DMS79 treated with DMSO at 0.1 percent for 48 hours (cell line): ENCODE measurements at places on chromosomes 4 and X.

GRCh38 chr4:66193487-66193886 is 523.2 kb upstream of the EPHA5 start:
- DNase-seq: no peak

GRCh38 chr4:106343865-106344646 is 24.5 kb downstream of the GIMD1 start:
- DNase-seq: no peak

DNA sequence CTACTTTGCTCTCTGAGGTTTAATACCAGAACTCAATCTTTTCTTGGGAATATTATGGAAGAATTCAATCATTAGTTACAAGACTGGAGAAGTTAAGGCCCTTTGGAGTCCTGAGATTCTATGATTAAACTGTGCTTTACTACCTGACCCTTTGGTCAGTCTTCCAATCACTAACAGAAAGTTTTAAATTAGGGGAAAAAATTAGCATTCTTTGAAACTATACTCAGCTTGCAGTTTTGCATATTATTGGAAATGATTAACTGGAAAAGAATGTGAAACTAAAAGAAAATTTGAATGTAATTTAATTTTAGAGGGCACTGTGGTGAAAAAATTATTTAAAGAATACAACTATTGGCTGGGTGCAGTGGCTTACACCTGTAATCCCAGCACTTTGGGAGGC is 18.7 kb upstream of the GPR34 start:
- no peak for DNase-seq

GRCh38 chr4:172791841-172792240 is 376.8 kb upstream of the GALNT7 start:
- no peak for DNase-seq

DNA sequence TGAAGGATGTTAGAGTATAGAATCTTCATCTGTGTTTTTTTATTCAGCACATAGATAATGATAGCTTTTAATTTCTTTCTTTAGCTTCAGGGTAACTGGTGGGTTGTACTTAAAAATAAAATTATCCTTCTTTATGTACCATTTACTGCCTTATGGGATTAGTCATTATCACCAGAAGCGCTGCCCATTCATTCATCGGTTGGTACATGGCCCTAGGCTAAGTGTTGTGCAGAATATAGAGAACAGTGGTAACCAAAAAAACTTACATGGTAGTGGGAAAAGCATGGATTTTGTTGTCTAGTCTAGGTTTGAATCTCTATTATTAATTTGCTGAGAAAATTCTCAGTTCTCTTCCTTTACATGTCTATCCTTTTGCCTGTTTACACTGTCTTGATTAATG is 43.5 kb upstream of the PDE5A start:
- no peak for DNase-seq

GRCh38 chr4:185723631-185724260 is 88.2 kb downstream of the SORBS2 start:
- no peak for DNase-seq

DNA sequence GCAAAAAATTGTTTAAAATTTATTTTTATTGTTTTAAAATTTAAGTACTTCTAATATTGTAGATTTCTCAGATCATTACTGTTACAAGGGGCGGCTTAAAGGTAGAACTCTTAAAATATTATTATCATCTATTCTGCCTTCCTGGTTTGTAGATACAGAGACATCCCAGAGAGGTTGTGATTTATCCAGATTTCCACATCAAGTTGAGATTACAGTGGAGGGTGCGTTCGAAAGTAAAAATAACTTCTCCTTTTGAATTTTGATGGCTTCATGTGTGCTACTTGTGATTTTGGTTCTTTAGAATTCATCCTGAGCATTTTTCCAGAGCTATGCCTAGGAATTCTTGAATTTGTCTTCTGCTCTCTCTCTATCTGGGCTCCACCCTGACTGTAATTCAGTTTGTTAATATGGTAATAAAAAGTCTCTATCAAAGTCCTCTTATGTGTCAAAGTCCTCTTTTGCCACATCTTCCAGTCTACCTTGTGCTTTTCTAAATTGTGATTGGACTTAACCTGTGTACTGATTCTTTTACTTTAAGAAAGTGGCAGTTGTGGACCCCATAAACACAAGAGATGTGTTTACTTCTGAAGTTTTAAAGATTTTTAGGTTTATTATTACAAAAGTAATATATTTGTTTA is 37.2 kb downstream of the CLCN3 start:
- no peak for DNase-seq

DNA sequence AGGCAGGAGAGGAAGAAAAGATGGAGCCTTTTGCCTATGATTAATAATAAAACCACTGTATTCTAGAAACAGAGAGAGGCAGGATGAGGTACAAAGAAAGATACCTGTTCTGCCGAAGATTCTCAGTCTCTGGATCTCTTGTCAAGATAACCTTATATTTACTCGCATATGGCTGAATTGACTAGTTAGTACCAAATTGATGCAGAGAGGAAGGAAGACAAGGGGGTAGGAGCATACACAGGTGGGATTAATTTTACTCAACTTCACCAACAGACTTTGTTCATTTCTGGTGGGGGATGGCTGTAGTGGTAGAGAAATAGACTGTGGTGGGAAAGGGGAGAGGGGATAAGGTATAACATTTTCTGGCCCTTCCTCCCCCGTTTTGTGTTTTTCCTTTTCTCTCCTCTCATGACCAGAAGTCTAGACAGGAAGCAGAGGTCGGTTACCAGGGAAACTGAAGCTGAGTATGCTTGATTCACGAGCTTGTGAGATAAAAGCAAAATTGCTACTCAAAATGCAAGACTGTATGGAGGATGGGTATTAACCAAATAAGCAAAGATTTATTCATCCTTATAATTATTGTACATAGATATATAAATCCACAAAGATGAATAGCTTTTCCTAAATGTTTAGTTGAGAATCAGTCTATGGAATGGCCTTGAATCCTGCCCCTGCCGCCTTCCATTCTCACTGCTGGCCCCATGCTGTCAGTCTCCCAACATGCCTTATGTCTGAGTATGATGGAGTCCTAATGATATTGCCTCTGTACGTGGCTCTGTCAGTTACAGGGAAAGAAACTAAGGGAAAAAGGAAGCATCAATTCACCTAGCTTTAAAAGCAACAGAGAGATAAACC is 17.8 kb upstream of the PAGE2B start:
- peak; percentile 20 for DNase-seq

DNA sequence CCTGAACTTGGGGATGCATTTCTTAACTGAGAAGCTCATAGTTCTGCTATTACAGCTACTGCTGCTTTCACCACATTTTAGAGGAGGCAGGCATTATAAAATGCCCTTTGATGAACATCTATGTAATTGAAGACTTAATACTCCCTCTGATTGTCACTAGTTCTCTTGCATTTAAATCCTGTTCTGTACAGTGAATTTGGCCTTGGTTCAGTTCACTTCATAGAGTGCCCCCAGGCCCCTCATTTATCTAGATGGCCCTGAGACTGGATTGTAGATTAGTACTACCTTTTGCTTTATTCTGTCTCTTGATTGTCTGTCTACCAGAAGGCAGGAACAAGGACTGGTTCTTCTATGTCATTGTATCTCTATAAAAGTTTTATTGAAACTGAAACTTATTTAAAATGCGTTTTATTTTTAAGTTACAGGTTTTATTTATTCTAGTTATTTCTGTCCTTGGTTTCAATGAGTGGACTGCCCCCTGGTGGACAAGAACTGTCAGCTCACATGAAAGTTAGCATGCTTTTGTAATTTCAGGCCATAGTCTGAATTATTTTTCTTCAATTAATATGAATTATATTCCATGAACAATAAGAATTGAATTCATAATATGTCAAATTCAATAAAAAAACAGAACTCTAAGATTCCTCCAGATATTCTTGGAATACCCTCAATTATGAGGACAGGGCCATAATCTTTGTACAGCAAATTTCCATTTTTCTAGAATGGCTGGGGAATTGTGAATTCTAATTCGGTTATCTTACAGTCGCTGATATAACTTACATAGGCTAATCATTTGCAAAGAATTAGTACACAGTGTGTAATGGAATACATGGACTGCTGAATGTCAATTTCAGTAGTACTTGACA is 47.2 kb upstream of the TMEM33 start:
- peak; percentile 9 for DNase-seq

DNA sequence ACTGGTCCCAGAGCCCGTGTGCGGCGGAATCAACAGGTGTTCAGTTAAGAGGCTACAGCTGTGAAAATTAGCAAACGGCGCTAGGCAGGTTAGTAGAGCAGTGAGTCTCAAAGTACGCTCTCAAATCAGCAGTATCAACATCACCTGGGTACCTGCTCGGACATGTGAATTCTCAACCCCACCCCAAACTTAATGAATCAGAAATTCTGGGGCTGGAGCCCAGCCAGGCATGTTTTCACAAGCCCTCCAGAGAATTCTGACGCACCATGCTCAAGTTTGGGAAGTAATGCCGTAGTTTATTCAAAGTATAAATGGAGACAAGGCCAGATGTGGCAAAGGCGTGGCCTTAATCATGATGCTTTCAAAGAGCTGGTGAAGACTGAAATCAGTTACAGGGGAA is 58.2 kb upstream of the PTCHD1 start:
- DNase-seq: no peak

DNA sequence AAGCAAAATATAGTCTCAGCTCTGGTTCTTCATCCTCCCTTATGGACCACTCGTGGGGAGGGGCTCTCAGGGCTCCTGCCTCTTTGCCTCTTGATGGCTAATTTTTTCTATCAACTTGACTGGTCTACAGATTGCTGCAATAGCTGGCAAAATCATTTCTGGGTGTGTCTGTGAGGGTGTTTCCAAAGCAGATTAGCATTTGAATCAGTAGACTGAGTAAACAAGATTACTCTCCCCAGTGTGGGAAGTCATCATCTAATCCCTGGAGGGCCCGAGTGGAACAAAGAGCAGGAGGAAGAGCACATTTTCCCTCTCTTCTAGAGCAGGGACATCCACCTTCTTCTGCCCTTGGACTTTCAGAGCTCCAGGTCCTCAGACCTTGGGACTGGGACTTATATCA is 153.5 kb downstream of the STK32B start:
- DNase-seq: no peak

GRCh38 chrX:95145848-95146490 is 1472.0 kb downstream of the FAM133A start:
- no peak for DNase-seq

DNA sequence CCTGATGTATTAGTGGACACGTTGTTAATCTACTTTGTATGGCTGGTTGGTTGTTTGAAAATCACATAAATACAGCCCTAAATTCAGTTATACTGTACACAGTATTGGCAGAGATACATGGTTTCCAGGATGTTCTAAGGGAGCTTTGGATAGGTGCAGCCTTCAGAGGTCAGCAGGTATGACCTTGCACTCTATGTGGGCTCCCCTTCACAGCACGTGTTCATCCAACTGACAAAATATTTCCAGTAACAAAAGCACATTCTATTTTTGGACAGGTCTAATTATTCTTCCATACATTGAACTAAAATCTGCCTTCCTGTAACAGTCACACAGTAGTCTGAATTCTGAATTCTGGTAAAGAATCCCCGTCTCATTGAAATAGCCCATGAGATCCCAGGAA is 92.8 kb upstream of the RAPGEF2 start:
- no peak for DNase-seq

DNA sequence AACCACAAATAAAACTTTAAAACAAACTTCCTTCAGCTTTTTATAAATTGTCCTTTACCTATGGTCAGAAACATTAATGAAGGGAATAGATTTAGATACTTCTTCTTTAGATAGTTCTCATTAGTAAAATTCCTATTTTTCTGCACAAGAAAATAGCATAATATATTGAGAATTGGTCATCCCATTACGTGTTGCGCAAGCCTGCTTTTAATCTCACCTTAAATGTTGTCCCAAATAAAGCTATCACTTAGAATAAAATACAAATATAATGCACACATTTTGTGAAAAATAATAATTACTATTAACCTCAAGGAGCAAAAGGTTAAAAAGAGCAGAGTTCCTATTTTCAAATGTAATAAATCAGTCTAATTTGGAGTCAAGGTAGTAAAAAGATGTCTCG is 95.2 kb upstream of the TTC29 start:
- DNase-seq: no peak

GRCh38 chrX:2474280-2474962 is 26.4 kb downstream of the DHRSX start:
- no peak for DNase-seq

DNA sequence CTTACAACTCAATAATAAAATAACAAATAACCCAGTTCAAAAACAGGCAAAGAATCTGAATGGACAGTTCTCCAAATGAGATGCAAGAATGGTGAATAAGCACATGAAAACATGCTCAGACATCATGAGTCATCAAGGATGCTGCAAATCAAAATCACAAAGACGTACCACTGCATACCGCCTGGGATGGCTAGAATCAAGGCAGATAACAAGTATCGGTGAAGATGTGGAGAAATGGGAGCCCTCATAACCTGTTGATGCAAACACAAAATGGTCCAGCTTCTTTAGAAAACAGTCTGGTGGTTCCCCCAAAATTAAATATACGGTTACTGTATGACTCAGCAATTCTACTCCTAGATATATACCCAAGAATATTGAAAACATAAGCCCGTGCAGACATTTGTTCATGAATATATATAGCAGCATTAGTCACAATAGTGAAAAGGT is 32.5 kb downstream of the AKAP4 start:
- no peak for DNase-seq

DNA sequence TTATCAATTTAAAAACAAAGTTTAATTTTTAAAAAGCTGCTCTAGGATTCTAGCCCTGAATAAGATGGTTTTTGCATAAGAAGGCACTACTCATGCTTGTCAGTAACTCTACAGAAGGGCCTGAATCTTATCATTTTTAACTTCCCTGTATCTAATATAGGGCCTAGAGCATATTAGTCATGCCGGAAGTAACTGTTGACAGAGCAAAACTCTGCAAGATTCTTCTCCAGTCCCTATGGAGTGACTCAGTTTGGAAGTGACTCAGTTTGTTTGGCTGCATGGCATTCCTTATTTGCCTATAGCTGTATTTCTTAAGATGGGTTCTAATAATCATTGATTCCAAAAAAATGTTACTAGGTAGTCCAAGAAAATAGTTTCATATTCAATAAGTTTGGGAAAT is 431.8 kb upstream of the HTR2C start:
- no peak for DNase-seq

GRCh38 chr4:105991726-105992125 is 96.5 kb downstream of the NPNT start:
- DNase-seq: no peak

DNA sequence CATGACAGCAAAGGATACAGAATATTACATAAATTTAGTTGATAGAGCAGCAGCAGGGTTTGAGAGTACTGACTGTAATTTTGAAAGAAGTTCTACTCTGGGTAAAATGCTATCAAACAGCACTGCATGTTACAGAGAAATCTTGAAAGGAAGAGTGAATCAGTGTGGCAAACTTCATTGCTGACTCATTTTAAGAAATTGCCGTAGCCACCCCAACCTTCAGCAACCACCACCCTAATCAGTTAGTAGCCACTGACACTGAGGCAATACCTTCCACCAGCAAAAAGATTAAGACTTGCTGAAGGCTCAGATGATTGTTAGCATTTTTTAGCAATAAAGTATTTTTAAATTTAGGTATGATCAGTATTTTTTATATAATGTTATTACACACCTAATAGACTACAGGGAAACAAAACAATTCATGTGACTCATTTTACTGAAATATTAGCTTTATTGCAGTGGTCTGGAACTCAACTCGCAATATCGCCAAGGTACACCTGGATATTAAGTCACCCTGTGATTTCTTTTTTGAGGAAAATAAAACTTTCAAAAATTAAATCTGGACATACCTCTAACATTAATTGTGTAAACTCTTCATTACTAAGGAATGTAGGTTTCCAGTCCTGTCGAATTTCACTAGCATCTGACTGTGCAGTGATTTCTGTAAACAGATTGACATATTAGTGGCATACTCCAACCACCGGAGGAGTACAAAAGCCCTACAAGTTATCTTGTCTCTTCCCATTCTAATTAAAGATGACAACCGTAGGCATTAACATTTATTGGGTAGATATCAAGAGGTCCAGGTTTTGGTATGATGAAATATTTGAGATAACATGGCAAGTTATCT is 71.1 kb downstream of the CLOCK start:
- no peak for DNase-seq
